NCI-H1436 treated with DMSO at 0.1 percent for 48 hours (cell line): ENCODE measurements at places on chromosomes 7 and 10.

DNA sequence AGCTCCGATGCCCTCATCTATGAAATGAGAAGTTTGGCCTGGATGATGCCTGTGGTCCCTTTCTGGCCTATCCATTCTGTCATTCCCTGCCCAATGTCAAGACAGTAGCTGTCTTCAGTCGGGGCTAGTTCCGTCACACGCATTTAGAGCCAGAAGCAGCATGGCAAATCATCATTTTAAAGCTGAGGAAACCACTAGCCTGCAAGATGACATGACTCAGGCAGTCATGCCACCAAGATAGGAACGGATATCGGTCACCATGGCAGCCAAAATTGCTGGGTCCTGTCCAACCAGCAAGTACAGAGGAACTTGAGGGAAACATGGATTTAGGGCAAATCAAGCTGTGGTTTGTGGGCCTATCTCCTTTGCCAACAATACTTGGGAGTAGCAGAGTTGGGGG, 64.5 kb upstream of the MRLN start:
- DNase-seq: no peak

DNA sequence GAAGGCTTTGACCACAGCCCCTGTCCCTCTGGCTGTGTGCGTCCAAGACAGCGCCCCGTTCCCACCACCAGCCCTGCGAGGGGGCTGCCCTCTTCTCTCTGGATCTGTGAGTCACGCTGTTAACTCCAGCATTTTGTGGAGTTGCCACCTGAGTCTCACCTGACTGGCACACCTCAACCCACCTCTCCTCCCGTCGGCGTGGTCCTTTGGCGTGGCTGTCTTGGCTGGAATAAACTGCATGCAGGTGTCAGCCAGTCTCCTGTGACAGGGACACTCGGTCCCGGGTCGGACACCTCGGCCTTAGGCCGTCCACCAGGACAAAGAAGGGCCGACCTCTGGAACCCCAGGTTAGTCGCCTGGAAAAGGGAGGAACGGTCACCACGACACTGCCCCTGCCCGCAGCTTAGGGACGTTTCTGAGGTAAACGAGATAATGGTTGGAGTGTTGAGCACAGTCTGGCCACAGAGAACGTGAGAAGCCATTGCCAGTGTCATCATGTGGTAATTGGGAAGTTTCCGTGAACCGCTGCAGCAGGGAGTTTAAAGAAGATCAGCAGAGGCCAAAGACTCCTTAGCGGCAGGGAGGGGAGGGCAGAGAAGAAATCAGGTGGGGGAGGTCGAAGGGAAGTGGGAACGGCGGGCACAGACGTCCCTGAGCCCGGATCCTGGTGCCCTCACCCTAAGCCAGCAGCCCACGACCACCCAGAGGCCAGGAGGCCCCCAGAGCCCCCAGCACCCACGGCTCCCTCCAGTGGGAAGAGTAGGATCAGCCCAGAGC, 73.6 kb upstream of the FAM20C start:
- DNase-seq: no peak

GRCh38 chr10:83934641-83935338, 204.5 kb upstream of the GHITM start:
- no peak for DNase-seq

GRCh38 chr7:99102809-99103690, 40.9 kb downstream of the SMURF1 start:
- no peak for DNase-seq

GRCh38 chr10:59276919-59277318, 85.4 kb downstream of the FAM13C start:
- no peak for DNase-seq
